ENCODE measurements at places on chromosomes 3 and 15.

DNA sequence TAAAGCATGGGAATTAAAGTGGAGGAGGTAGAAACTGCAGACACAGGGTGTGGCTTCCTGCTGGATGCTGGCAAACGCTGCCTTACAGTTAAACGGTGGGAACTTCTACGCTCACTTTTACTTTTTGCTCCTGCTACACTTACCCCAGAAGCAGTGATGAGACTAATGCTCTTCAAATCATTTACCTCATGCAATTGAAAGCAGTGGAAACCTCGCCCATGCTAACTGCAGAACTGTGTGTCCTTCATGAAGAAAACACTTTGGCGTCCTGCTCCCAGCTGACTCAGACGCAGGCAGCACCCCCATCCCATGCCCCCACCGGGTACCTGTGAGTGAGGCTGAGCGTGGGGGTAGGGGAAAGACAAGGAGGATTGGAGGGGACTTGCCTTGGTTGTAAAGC, 31.8 kb downstream of the UPK1B start:
- no peak for DNase-seq

- DNase-seq = no peak
Measured at GRCh38 chr3:131110087-131110486, 83.4 kb downstream of the NEK11 start.

DNA sequence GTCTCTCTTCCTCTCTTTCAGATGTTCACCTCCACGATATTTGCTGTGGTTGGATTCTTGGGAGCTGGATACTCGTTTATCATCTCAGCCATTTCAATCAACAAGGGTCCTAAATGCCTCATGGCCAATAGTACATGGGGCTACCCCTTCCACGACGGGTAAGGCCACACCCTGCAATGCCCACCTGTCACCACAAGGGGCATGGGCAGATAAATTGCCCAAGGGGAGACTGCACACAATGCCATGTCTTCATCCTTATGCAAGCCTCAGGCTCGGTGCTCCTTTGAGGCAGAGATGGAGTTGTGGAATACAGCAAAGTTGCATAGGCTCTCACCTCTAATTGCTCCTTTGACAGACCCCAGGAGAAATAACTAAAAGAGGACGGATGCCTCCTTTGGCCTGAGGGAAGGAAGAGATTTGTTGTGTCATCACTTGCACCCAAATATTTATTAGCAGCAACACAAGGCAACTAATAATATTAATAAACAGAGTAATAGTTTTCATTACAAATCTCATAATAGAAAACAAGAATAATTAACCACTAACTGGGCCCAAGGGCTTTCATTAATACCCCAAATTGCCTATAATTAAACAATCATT, 13.2 kb downstream of the TM4SF4 start:
- peak; percentile 9 for DNase-seq

DNA sequence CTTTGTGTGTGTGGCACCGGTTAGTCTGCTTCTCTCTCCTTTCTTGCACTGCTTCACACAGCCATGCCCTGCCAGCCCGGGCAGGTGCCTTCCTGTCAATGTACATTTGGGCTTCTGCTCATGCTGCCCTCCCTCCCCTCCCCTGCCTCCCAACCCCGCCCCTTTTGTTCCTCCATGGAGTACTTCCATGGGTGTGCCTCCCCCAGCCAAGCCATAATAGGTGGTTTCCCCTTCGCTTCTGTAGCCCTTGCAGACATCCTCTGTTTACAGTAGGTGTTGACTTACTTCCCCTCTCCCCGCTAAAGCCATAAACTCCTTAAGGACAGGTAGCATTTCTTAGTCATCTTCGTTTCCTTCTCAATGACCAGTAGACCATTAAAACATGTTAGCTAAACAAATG, 31.8 kb upstream of the CRTC3 start:
- DNase-seq = no peak

DNA sequence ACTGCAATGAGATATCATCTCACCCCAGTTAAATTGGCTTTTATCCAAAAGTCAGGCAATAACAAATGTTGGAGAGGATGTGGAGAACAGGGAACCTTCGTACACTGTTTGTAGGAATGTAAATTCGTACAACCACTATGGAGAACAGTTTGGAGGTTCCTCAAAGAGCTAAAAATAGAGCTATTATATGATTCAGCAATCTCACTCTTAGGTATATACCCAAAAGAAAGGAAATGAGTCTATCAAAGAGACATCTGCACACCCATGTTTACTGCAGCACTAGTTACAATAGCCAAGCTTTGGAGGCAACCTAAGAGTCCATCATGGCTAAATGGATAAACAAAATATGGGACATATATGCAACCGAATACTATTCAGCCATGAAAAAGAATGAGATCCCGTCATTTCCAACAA, 68.0 kb upstream of the HES1 start:
- no peak for DNase-seq

DNA sequence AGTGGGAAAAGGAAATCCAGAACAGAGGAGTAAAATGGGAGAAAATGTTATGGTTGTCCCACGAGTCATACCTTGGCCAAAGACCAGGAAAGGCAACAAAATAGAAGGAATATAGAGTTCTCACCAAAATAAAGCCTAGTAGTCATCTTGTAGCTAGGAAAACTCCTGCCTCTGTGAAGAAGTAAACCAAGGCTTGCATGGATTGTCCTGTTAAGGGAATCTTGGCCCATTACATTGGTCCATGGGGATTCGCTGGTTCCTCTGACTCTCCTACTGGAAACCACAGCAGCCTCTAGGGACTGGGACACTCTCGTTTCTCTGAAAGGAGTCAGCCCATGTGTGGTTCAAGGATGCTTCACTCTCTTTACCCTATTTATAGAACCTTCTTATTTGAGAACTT, 62.9 kb upstream of the FNDC3B start:
- DNase-seq = no peak

DNA sequence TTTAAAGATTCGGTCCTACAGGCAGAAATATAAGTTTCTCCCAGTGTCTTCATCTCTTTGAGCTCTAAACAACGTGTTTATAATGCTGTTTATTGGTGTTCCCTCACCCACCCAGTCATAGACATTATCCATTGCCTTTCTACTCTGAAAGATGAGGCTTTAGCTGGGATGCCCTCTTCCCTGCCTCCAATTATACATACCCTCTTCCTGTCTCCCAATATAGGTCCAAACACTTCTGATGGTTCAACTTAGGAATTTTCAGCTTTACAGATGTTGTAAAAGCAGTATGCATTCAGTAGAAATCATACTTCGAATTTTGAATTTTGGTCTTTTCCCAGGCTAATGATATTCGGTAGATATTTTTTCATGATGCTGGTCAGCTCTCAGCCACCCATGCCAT, 2.6 kb downstream of the CMTM8 start:
- DNase-seq = no peak

- no peak for DNase-seq
Measured at GRCh38 chr3:120160050-120160449, 65.8 kb upstream of the GSK3B start.

DNA sequence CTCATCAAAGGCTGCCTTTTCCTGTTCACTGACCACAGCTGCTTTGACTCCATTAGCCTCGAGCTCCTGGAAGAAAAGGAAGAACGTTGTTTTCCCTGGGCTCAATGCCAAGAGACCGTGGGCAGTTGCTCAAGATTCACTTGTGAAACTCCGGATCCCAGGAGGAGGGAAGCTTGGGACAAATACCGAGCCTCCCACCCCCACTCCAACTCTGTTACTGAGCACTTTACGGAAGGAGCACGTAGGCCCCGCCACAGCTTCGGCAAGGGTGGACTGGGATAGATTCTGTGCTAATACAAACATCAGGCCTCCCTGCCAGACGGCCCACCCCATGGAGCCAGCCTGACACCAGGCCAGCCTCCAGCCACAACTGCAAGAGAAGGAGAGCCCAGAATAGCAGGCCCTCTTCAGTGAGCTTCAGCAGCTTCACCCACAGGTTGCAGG, 10.8 kb upstream of the FANCD2 start:
- no peak for DNase-seq

GRCh38 chr3:66019896-66020295, 18.8 kb downstream of the MAGI1 start:
- DNase-seq = no peak

GRCh38 chr3:64163755-64164148, 61.5 kb downstream of the PRICKLE2 start:
- DNase-seq = no peak

DNA sequence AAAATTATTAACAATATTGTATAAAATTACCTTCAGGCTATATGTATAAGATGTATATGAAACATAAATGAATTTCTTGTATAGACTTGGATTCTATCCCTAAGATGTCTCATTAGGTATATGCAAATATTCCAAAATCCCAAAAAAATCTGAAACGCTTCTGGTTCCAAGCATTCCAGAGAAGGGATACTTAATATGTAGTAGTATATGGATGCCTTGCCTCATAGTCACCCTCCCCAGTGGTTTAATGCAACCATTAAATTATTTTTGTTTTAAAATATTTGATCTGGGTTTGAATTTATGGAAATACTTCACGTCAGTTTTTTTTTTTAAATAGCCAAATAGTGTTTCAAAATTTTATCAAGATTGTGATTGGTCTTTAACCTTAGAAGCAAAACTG, 27.2 kb downstream of the PLCL2 start:
- DNase-seq = no peak

DNA sequence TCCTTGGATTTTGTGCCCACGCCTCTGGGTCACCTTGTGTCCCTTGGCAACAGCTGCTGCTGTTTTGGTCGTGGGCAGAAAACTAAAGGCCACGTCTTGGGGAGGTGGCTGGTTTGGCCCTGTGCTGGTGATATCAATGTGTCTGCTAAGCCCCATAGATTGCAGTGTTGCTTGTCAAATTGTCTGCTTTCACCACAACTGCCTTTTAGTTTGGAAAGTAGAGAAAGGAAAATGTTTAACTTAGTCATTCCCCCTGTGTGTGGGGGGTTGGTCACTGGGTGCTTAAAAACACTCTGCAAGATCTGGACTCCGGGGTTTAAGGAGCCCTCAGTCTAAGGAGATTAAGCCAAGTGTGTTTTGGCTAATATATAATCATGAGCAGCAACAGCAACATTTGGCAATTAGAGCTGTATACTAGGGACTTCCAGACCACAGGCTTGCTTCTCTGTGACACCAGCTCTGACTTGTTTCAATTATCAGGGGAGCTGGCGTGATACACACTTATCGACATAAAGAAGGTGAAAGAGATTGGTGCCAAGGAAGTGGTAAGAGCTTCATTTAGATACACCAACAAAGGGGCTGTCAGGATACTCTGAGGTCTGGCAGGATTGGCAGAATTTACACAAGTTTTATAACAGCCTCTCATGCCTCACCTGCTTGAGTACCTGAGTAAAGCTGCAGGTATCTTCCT, 3.5 kb downstream of the SMAD3 start:
- no peak for DNase-seq

- no peak for DNase-seq
Measured at GRCh38 chr15:94829887-94830884, 598.8 kb downstream of the MCTP2 start.

DNA sequence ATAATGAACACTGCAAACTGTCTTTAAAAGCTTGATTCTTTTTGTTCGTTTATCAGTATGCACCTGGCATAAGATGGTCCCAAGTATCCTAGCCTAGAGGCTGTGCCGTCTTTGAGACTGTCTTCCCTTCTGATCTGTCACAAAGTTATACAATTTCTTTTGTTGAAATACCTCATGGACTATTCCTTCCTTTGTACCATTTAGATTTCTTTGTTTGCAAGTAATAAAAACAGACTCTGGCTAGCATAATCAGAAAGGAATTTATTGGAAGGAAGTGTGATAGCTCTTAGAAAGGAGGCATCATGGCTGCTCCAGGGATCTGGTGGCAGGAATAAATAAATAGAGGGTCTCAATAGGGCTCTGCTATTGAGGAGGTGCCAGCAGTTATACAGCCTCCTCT, 280.4 kb downstream of the SLC9A9 start:
- no peak for DNase-seq

- DNase-seq = no peak
Measured at GRCh38 chr3:114841515-114841914, 305.6 kb downstream of the ZBTB20 start.

DNA sequence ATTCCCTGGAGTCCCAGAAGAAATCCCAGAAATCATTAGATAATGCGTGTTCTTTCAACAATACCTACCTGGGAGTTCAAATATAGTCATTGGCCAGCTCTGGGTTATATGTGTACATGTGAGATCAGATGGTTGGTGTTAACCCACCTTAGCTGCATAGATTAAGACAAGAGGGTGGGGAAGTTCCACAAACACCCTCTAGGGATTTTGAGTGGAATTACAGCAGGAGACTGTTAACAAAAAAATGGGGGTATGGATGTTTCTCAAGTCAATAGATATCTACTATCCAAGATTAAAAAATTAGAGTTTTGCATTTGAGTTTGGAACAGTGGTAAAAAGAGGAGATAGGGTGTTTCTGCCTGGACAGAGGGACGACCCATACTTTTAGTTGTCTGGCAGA, 282.5 kb upstream of the CNTN3 start:
- DNase-seq = no peak

DNA sequence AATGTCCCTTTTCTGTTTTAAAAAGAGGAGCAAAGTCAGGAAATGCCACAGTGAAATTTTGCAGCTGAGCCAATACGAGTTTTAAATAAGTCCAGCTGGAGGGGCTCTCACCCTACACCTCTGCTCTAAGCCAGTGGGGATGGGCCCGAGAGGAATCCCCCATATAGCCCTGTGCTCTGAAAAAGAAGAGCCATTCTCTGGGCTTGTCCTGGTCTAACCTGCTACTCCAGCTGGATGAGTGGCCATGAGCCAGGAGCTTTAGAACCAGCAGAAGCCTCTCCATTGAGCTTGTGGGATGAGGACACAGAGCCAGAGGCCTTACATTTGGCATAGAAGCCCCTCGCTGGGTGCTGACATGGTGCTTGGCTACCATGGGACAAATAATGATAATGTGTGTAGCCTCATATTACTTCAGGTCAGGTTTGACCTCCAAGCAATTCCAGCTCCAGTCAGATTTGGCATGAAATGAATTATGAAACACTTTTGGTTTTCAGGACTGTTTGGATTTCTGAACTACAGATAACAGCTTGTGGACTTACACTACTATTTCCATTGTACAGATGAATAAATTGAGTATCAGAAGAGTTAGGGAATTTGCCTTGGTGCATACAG, 172.4 kb downstream of the CHST2 start:
- no peak for DNase-seq

- no peak for DNase-seq
Measured at GRCh38 chr15:49637857-49638256, 17.0 kb downstream of the DTWD1 start.

DNA sequence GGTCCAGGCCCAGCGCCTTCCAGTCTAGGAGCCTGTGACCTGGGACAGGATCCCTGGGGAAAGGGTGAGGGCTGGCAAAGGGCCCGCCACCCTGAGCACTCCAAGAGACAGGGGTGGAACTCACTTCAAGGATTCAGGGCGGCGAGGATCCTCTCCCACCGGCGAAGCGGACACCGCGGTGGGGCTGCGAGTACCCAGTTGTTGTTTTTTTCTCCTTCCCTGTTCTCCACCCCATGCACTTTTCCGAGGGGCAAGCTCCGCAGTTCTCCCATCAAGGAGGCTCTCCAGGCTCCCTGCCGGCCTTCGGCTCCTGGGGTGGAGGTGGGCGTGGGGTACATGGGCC, 387 bp upstream of the PAQR5 start:
- DNase-seq = no peak
